ENCODE measurements at places on chromosomes 13 and 19. TPM values are rescaled to one million over a fixed set of nuclear protein-coding genes. Genes with fewer than 3 reads are reported as not detected.
A peak's percentile ranks its signal among the peaks of the same experiment; 100 is the strongest.

Gene SLC17A7
- polyA plus RNA-seq, result 0.76 TPM

DNA sequence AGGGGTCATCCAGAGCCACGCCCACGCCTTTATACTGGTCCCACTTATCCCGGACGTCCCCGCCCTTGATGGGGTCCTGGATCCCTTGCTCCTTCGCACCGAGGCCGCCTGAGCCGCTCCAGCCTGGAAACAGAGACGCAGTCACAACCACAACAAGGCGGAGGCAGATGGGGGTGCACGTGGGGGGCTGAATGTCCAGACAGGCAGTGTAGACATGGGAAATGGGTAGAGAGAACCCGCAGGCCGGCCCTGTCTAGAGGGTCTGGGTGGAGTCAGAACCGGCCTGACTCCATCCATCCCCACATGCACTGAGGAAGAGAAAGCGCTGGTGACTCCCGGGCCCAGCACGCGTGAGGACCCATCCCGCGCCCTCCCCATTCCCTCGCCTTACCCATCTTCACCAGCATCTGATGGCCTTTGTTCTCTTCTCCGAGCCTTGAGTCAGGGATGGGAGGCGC lies 23.0 kb downstream of the CHERP start:
- DNase-seq, result no peak

GRCh38 chr13:57123681-57124080 lies 17.0 kb upstream of the PRR20A start:
- peak; percentile 84 for DNase-seq

GRCh38 chr19:55644842-55645511 lies 1.5 kb downstream of the ZNF581 start:
- DNase-seq, result no peak
